ENCODE measurements at places on chromosomes 3 and 15. TPM values are rescaled to one million over a fixed set of nuclear protein-coding genes. Genes with fewer than 3 reads are reported as not detected.

GRCh38 chr15:85592148-85592547 is 202.6 kb downstream of the KLHL25 start:
- no peak for DNase-seq

GRCh38 chr15:45635763-45636292 is 999 bp downstream of the SQOR start:
- DNase-seq: no peak

DNA sequence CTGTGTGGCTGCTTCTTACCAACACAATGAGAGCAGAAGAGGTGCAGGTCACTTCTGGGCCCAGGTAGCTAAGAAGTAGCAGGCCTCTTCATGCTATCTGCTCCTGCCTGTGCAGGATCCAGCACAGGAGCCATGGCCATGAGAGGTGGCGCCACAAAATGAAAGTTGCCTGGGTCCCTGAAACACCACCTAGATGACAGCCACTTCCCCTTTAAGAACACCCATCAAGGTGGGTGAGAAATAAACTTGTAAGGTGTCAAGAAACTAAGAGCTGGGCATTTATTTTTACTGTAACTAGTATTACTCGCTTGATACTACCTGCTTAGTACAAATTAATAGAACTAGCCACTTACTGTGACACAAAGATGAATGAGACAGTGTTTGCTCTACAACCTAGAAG is 484.6 kb upstream of the TBL1XR1 start:
- no peak for DNase-seq

- DNase-seq: no peak
These were observed 206.9 kb upstream of the TRIM42 start for GRCh38 chr3:140470962-140471361.

The ZPLD1 gene
- total RNA-seq: 0.54 TPM
